ENCODE measurements at places on chromosomes 12 and 14.
A peak's percentile ranks its signal among the peaks of the same experiment; 100 is the strongest.

GRCh38 chr12:47742253-47742825 is 16.3 kb downstream of the RAPGEF3 start:
- DNase-seq = peak; percentile 53

GRCh38 chr12:59603754-59604153 is 7.9 kb downstream of the SLC16A7 start:
- no peak for DNase-seq

GRCh38 chr12:130452546-130452945 is 114.9 kb downstream of the PIWIL1 start:
- no peak for DNase-seq

DNA sequence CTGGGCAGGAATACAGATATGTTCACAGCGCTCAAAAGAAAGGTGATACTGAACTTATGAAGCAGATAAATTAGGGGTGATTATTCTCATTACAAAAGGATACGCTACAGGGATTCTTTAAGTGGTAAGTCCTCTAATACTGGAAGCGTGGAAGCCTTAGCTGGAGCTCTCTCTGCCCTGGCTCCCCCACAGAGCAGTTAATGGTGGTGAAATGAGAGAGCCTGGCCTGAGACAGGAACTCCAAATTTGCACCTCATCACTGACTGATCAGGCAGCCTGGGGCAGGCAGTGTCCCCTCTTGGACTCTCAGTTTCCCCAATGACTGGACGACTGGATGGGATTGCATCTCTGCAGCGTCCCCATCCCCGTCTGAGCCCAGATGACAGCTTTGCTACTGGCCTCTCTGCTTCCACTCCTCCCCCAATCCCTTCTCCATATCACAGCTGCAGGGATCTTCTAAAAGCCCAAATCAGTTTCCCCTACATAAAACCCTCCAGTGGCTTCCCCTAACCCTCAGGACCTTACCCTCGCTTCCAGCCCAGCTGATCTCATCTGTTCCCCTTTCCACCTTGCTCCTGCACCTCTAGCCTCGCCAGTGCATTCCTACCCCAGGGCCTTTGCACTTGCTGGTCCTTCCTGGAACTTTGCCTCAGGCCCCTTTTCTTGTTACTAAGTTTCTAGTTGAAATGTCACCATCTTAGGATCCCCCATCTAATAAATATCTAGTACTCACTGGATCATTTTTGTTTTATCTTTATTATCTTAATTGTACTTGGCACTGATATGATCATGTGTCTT is 171.7 kb upstream of the LHX5 start:
- DNase-seq = no peak

DNA sequence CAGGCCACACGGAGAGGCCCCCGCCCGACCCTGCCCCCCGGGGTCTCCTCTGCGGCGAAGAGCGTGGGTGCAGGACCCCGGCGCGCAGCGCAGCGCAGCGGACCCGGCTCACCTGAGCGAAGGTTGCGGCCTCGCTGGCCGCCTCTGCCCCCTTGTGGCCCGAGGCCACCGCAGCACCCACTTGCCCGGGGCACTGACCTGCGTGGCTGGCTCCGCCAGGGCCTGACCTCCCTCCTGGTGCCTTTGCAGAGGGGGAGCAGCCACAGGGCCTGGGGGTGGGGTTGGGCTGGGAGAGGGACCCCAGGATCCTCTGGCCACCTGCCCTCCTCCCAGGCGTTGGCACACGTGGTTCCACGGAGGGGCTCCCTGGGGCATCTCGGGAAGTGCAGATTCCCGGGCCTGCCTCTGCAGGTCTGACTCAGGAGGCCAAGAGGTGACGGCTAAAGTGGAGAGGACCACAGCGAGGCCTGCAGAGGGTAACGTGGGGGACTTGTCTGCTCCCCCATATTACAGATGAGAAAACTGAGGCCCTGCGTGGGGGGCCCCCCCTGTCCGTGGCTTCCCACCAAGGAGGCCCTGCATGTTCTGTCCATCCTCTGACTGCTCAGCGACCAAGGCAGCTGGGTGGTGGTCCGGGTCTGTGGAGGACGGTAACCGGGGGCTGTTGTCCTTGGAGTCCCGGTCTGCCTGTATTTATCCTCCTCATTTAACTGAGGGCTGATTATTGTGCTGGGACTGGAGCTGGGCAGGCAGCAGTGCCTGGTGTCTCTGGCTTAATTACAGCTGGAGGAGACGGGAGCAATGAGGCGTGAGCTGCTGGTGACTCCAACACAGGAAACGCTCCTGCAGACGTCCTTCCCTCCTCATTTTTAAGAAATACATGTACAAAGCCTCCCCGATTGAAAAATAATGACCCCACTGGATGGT is 67.9 kb upstream of the BEGAIN start:
- DNase-seq = peak; percentile 42

DNA sequence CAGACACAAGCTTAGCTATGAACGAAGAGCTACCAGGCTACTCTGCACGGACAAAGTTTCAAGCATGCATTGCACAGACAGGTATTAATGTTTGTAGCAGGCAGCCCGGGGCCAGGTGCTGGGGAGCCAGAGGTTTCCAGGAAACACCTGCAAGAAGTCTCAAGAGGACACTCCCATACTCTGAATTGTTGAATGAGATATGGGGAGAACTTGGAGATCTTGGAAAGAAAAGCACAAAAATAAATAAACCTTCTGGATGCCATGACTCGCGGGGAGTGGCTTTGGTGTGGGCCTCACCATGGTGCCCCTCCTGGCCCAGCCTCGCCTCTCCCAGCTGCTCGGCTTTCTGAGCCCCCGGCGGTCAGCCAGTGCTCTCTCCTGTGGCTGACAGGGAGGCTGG is 186.8 kb downstream of the TTC7B start:
- DNase-seq = no peak

DNA sequence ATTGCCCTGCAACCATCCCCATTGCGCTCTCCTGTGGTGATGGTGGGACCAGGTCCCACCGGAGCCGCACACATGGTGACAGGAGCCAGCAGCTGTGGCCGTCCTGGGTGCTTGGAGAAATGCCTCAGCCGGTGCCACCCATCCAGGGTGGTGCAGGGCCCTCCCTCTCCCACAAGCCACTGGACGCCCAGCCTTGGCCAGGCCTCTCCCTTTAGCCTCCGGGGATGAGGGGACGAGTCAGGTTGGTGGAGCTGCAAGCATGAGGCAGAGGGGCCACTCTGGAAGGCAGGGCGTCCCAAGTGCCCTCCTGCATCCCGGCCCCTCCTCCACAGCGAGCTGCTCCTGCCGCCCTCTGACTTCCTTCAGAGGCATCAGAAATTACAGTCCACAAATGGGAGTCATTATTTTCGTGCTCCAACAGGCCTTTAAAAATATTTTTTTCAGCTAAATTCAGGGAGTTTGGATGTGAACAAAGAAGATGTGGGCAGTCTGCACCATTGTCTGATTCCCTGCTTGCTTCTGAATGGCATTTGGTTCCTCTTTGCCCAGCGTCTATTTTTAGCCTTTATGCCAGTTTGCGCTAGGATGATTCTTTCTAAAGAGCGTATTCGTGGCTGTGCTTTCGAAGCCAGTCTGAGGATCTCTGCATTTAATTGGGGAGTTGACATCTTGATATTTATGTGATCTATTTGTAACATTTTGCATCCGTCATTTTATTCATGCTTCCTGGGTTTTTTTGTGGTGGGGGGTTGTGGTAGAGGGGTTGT is 189.4 kb downstream of the ADGRD1 start:
- no peak for DNase-seq

Data from GM19239 (cell line).